ENCODE measurements at places on chromosomes 4 and X.

DNA sequence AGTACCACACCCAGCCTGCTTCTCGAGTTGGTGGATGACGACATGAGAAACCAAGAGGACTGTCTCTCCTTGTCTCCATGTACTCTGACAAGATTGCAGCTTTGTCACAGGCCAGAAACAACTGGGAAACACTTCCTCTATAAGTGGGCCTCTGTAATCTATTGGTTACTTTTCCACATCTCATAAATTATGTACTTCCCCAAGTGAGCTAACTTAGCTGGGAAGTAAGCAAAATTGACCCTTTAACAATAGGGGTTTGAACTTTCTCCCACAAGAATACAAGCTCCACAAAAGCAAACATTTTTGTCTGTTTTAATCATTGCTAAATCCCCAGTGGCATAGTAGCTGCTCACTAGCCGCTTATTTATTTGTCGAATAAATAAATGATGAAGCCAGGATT lies 14.1 kb upstream of the USO1 start:
- DNase-seq: no peak

- no peak for DNase-seq
Observed at GRCh38 chr4:24805067-24805466, 9.7 kb downstream of the SOD3 start.

GRCh38 chr4:10715696-10716095 lies 31.1 kb upstream of the CLNK start:
- no peak for DNase-seq

DNA sequence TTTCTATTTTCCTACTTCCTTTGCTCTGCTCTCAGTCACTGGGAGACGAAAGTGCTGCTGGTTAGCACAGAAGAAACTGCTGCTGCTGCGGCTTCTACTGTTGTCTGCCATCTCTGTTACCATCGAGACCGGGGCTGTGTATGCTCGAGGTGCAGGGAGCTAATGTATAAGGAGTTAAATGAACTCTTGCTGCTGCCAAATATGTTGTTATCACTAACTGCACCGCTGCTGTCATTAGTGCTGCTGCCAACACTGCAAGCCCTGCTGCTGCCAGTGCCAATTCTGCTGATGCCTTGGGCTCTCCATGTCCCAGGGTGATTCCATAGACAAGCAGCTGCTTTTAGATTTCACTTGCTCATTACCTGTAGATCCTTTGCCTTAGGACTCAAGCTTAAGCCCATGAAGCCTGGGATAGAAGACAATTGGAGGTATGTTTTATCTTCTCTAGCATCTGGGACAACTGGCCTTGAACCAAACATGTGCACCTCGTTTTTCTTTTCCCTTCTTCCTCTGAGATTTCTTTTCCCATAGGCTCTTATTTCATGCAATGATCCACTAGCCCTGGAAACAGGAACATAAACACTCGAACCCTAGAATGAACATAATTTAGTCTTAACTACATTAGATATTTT lies 107.8 kb downstream of the CCSER1 start:
- DNase-seq: peak; percentile 2

- DNase-seq: no peak
Observed at GRCh38 chr4:102405821-102406401, 60.6 kb upstream of the SLC39A8 start.

All from anterior cingulate cortex (tissue), 58 donors.